Type B pancreatic cell (in vitro differentiated cells): ENCODE measurements at places on chromosomes 1 and 21. TPM values are rescaled to one million over a fixed set of nuclear protein-coding genes. Genes with fewer than 3 reads are reported as not detected.

GRCh38 chr1:229258031-229258756 lies 12.7 kb upstream of the RAB4A start:
- peaks cover 32% of the 10 kb centered on the region for H3K4me1 ChIP-seq
- no peaks in the 10 kb centered on the region for H3K27me3 ChIP-seq
- no peak for DNase-seq
- H3K4me3 ChIP-seq, result no peak overlapping the region
- H3K27ac ChIP-seq, result peak overlapping the region; percentile 64

GRCh38 chr1:180116964-180117763 lies 37.5 kb upstream of the QSOX1 start:
- H3K36me3 ChIP-seq, result peaks cover 11% of the 10 kb centered on the region
- H3K4me3 ChIP-seq, result no peak overlapping the region
- no peaks in the 10 kb centered on the region for H3K4me1 ChIP-seq
- no peak overlapping the region for H3K27ac ChIP-seq

DNA sequence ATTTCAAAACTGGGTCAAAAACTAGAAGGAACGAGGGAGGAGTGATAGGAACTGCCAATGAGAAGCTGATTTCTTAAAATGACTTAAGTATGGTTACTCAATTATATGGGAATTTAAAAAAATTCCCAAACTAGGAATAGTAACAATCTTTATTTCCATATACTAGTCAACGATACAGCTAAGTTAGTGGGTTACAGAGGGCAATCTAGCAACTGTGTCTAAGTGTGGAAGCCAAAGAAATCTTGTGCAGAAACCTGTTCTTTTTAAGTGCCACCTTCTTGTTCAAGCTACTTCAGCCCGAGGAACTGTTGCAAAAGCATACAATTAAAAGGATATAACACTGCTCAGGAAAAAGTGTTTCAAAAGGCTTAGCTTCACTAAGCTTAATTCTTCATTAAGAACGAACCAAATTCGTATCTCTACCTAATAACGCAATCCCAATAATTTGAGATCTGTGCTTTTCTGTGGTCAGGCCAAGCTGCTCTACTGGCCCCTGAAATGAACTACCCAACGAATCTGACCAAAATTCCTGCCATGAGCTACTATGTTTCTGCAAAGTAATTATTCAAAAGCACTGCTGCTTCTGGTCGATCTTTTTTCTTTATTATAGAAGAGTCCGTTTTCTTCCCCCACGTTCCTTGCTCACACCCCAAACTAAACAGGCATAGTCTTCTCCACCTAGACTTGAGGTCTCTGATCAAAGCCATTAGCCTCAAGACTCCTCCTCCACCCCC lies 1.8 kb downstream of the USP24 start:
- H3K4me1 ChIP-seq, result peaks cover 69% of the 10 kb centered on the region
- H3K27me3 ChIP-seq, result no peaks in the 10 kb centered on the region
- no peak for DNase-seq
- H3K4me3 ChIP-seq, result peak overlapping the region; percentile 93

DNA sequence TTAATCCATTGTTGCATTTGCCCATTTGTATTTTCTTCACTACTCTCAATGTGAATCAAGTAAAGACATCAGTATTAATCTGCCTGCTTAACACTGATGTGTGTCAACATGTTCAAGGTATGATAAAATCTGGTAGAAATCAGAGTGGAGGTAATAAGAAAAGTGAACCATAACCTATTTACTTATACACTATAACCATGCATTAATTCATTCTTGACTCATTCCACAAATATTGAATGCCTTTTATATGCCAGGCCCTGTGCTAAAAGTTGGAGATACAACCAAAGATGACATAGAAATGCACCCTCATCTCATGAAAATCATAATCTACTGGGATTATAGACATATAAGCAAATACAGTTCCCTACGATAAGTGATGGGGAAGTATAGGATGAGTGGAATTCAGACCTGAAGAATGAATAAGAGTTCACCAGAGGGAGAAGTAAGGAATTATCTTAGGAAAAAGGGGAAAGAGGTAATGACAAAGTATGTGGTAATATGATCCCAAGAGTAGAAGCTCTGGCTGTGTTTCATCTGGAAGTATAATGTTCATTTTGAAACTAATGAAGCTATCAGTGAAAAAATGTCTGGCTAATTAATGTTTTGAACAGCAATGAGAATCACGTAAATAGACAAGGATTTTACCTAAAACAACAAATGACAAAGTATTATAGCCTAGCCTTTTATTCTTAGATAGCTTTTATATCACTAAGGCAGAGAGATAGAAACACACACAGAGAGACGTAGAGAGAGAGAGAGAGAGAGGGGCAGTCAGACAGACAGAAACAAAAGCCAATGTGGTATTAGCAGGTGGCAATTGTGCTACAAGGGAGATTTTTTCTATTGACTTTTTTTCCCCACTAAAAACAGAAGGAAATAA lies 7.0 kb upstream of the RWDD3 start:
- H3K4me3 ChIP-seq, result no peak overlapping the region
- peaks cover 8% of the 10 kb centered on the region for H3K4me1 ChIP-seq
- H3K27me3 ChIP-seq, result no peaks in the 10 kb centered on the region
- no peaks in the 10 kb centered on the region for H3K36me3 ChIP-seq
- no peak for DNase-seq

DNA sequence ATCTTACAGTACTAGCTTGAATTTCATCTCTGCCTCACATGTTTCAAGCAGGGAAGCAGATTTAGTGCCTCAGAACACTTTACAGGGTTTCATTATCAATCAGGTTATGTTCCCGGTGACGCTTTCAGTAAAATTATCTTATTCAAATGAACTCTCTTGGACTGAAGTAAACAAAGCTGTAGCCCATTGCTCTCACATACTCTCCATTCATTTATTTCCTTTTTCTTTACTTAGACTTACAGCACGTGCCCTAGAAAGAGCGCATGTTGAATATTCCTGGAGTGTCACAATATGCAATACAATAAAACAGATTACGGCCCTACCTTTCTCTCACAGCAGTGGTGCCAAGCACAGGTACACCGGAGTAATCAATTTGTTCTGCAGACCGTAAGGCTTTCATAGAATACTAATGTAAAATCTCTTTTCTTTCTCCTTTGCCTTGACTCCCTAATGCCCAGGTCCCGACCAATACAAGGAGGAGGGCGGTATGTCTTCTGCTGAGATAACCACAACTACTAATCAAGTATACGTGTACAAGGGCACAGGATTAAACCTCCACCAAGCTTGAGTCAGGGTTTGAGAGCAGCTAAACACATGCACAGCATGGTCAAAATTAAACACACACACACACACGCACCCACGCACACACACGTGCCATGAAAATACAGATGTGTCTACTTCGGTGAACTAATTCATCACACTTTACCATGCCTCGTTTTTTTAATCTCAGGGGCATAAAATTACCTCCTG lies 62.8 kb downstream of the NRIP1 start:
- H3K27ac ChIP-seq, result peak overlapping the region; percentile 40
- peak overlapping the region; percentile 9 for H3K4me3 ChIP-seq

GRCh38 chr1:8800416-8800815 lies 17.0 kb downstream of the RERE start:
- H3K36me3 ChIP-seq, result peaks cover 17% of the 10 kb centered on the region
- H3K27ac ChIP-seq, result no peak overlapping the region
- no peak overlapping the region for H3K4me3 ChIP-seq
- DNase-seq, result no peak

- H3K27me3 ChIP-seq, result no peaks in the 10 kb centered on the region
- H3K4me1 ChIP-seq, result no peaks in the 10 kb centered on the region
- H3K27ac ChIP-seq, result no peak overlapping the region
- no peak for DNase-seq
- no peak overlapping the region for H3K4me3 ChIP-seq
- no peaks in the 10 kb centered on the region for H3K36me3 ChIP-seq
These were observed 67.5 kb upstream of the SH3GLB1 start for GRCh38 chr1:86636898-86637297.

DNA sequence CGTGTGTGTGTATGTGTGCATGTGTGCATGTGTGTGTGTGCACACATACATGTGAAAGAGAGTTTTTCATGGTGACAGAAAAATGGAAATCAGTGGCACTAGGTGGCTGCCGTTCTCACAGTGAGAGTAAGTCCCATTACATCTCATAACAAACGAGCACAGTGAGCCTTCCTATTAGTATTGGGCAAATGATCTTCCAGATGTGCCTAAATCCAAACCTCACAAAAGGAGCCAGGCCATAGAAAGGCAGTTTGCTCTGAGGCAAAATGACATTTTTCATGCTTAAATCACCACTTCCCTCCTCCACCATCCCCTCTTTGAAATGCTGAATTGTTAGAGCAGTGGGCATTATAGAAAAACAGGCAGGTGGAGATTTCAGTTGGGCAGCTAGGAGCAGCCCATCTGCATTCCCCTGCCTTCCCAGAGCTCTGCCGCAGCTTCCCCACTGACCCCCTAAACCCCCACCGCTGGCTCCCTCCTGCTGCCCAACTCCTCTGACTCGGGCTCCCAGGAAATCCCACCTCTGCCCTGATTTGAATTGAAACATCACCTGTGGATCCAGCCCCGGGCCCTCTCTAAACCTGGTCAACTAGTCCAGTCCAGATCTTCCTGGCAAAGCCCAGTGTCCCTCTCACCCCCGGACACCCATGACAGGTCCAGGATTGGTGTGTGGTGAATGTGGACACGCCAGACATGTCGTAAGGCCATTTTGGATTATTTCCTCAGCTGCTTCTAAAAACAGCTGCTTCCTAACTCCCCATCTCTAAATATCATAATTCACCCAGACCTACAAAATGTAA lies 190.5 kb downstream of the SEC16B start:
- peak overlapping the region; percentile 6 for H3K27ac ChIP-seq
- no peak overlapping the region for H3K4me3 ChIP-seq
- no peak for DNase-seq
- no peaks in the 10 kb centered on the region for H3K36me3 ChIP-seq

DNA sequence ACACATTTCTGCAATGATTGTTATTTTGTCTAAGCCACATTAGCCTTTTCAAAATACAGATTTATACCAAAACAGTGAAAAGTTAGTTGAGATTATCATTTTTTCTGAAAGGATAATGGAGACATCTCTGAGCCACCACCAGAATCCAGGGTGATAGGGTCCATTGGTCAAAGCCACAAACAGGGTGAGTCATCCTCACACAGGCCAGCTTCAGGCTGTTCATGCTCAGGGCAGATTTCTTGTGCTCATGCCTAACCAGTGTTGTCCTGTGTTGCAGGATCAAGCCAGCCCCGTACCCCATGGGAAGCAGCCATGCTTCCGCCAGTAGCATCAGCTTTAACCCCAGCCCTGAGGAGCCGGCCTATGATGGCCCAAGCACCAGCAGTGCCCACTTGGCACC lies 13.4 kb downstream of the ELOA start:
- no peak overlapping the region for H3K4me3 ChIP-seq
- no peaks in the 10 kb centered on the region for H3K27me3 ChIP-seq
- peaks cover 19% of the 10 kb centered on the region for H3K36me3 ChIP-seq
- H3K4me1 ChIP-seq, result no peaks in the 10 kb centered on the region
- H3K27ac ChIP-seq, result no peak overlapping the region
- no peak for DNase-seq

DNA sequence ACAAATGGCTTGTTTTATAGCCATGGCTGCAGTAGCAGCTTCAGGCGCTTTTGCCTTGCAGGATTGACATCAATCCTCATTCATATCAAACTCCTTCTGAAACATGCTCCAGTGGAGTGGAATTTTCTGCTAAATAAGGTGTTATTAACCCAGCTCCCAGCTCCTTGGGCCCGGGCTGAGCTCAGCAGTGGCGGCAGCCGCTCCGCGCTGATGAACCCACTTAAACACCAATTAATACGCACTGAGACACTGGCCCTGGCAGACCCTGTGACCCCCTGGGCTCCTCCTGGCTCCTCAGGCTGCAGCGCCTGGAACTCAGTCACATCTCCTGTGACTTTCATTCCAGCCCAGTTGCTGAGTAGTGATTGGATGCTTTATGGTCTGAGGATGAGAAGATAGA lies 137.4 kb upstream of the GRIK3 start:
- H3K27ac ChIP-seq, result no peak overlapping the region
- H3K27me3 ChIP-seq, result peaks cover 41% of the 10 kb centered on the region
- no peaks in the 10 kb centered on the region for H3K4me1 ChIP-seq
- H3K4me3 ChIP-seq, result no peak overlapping the region
- no peaks in the 10 kb centered on the region for H3K36me3 ChIP-seq
- no peak for DNase-seq

DNA sequence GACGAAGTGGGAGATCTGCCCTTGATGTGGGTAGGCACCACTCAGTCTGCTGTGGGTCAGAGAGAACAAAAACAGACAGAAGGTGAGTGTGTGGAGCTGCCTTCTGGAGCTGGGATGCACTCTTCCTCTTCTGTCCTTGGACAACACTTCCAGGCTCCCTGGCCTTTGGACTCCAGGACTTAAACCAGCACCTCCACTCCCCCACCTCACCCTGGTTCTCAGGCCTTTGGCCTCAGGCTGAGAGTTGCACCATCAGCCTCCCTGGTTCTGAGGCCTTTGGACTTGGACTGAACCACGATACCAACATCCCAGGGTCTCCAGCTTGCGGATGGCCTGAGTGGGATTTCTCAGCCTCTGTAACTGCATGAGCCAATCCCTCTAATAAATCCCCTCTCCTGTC lies 68.1 kb upstream of the STUM start:
- H3K4me3 ChIP-seq, result no peak overlapping the region
- H3K27ac ChIP-seq, result no peak overlapping the region
- H3K27me3 ChIP-seq, result peaks cover 27% of the 10 kb centered on the region

GRCh38 chr21:41032541-41032940 lies 135.4 kb upstream of the BACE2 start:
- peaks cover 14% of the 10 kb centered on the region for H3K4me1 ChIP-seq
- DNase-seq, result no peak
- no peaks in the 10 kb centered on the region for H3K27me3 ChIP-seq
- H3K36me3 ChIP-seq, result no peaks in the 10 kb centered on the region
- H3K4me3 ChIP-seq, result no peak overlapping the region
- H3K27ac ChIP-seq, result no peak overlapping the region

DNA sequence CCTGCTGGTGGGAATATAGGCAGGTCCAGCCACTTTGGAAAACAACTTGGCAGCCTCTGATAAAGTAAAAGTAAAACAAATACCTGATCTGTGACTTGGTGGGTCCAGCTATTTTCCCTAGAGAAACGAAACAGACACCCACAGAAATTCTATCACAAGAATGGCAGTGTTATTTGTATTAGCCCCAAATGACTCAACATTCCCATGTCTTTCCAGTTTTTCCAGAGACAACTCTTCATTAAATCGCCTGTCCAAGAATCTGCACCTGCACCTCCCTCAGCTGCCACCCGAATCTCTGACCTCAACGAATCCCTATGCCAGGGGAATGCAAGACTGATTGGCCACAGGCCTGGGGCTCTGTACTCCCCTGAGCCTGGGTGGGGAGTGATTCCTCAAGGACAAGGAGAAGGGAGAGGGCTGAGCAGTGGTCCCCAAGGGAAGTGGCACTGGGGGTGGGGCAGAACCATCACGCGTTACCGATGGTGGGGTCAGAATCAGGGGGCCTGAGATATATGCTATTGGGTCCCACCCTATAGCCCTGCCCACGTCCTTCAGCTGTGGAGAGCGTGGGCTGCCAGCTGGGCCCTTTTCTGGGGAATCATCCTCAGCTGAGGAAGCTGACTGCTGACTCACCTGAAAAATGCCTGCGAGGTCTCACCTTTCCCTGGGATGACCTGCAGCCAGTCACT lies 553.0 kb downstream of the PTPRU start:
- peaks cover 4% of the 10 kb centered on the region for H3K27me3 ChIP-seq
- peaks cover 6% of the 10 kb centered on the region for H3K4me1 ChIP-seq
- no peak for DNase-seq
- H3K4me3 ChIP-seq, result no peak overlapping the region
- H3K36me3 ChIP-seq, result no peaks in the 10 kb centered on the region

S100A7A gene
- total RNA-seq, result not detected in 2 replicates

SLFNL1 gene
- total RNA-seq, result 0.14 and 0.60 TPM in 2 replicates

SELP gene
- 0.31 TPM in 1 of 2 replicates, not detected in the other for total RNA-seq

TTC13 gene
- total RNA-seq, result 14.6 and 20.6 TPM in 2 replicates

DNAJC6 gene
- 4.1 and 10.4 TPM in 2 replicates for total RNA-seq

HOOK1 gene
- total RNA-seq, result 21.2 and 42.7 TPM in 2 replicates

ATG4C gene
- 7.1 and 13.4 TPM in 2 replicates for total RNA-seq

MATN1 gene
- 0.24 and 0.40 TPM in 2 replicates for total RNA-seq
